ENCODE measurements at places on chromosomes 11 and 22.

DNA sequence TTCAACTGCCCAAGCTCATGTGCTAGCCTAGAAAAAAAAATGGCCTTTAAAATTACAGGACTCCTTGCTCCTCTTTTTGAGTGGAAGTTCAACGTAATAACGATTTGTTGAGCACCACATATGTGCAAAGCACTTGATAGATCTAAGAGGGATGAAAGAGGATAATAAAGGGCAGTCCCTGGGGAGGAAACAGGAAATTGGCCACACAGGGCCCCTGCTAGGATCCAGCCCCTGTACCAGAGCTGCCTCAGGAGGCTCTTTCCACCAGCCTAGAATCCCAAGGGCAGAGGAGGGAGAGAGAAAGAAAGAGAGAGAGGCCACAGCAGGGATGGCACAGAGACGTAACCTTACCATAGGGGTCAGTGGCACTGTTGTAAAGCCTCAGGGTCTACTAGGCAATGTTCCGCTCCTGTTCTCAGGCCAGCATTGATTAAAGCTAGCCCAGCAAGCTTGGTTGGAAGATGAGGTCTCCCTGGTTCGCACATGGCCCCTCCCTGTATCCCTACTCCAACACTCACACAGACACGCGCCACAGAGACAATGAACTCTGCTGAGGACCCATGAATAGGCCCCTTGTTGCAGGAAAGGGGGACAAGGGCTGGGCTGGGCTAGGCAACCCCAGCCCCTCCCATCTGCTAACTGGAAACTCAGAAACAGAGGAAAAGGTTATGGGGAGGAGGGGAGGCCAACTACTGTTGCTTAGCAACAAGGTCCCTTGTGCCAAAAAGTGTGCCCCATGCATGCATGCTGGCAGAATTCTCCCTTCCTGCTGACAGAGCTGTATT, at the start of gene TMPRSS5:
TSS of gene TMPRSS5 (minus strand) at position 438 of the 785 bp plus-strand sequence. CDS start at position 354, 84 bp downstream.
- DNase-seq: no peak

DNA sequence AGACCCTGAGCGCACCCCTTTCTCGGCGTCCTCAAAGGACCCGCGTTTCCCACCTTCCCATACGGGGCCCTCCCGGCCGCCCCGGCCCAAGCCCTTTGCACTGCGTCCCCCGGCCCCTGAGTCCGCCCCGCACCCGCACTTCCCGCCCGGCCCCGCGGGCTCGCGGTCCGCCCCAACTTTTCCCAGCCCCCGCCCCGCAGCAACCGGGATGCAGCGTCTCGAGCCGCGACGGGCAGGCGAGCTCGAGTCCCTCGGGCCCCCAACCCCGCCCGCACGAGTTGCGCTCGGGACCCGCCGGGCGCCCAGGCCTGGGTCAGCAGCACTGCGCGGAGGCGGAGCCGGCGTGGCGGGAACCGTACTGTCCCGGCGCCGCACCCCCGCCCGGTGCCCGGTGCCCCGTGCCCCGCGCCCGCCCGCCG, 371 bp downstream of the SMCO4 start:
- no peak for DNase-seq

DNA sequence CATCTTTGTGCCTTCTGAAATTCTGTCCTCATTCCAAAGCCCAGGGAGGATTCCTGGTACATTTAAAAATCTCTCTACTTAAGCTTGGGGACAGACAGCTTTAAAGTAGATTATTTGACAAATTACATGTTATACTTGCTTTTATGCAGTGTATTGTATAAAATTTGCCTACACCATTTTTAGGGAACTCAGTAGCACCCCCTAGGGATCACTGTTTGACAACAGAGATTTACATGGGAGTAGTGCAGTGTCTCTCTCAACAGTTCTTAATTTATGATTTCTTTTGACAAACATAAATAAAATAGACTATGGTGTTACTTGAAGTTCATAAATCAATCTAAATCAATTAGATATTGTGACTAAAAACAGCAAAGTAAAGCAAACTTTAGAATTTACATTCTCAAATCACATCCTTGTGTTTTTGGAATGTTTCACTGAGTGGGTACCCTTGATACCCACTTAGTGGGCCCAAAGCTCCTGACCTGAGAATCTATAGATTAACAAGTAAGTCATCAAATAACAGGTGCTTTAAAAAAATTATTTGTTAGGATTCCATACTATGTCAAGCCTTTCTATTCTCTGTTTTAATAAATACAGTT, 428.8 kb downstream of the DYNC2H1 start:
- DNase-seq: peak; percentile 71

DNA sequence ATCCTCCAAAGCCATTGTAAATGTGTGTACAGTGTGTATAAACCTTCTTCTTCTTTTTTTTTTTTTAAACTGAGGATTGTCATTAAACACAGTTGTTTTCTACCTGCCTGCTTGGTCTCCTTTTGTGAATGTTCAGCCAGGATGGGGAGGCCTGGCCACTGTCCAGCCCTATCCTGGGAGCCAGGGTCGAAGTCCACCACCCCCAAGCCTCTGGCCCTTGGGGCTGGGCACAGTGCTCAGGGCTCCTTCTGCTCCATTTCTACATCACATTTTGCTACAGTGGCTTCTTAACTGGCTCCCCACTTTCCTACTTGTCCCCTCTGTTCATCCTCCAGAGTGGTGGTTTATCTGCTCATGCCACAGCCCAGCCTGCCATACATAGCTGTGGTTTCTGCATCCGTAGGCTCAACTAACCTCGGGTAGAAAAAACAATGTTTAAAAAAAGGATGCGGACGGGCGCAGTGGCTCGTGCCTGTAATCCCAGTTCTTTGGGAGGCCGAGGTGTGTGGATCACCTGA, 2.5 kb upstream of the SMARCB1 start:
- DNase-seq: peak; percentile 49

DNA sequence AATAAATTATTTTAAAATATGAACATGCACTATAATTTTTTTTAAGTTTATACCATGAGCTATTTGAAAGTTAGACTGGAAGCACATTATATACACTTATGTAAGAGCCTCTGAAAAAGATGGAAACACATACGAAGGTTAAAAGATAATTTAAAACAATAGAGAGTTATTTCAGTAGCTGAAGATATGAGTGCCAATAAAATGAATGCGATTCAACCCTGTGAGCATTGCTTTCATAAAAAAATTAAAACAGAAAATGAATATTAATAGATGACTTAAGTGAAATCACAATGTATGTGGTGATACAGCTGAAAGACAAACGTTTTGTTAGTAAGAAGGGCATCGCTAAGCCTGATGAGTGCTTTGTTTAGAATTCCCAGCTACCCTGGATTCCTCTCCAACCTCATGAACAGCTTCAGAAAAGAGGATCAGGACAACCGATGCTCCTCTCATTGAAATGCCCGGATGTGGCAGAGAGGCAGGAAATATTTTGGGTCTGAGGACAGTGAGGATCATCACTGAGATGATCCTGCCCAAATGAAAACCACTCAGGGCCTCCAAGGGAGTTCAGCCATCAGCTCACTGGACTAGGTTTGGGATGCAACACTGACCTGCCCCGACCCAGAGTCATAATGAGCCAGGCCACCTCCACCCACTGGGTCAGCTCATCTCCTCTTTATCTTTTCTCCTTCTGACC, 60.2 kb upstream of the TOP3B start:
- no peak for DNase-seq

GRCh38 chr11:130278151-130278550, 36.6 kb downstream of the ZBTB44 start:
- DNase-seq: no peak

- DNase-seq: no peak
Measured at GRCh38 chr11:115912484-115912945, 408.3 kb upstream of the CADM1 start.

DNA sequence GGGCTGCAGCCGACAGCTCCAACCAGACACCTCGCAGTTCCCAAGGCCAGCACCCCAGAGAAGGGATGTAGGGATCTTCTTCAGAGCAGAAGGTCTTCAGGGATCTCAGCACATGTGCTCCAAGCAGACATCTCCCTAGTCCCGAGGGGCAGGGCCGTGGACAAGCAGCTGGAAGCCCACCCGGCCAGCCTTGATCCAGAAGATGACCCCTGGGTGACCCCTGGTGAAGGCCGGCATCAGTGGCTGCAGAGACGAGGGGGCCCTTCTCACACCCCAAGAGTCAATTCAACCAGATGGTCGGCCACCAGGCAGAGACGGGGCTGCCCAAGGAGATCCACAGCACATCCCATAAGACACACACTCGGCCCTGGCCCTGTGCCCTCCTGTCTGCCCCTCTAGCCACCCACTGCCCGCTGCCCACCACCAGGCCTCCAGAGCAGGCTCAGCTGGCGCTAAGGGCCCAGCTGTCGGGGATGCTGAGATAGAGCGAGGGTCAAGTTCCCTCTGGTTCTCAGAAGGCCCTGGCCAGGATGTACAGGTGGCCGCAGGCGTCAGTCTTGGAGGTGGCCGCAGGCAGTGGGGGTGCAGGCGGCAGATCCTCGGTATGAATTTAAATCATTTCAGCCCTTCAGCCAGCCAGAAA, 168.3 kb downstream of the BRD1 start:
- DNase-seq: no peak

- no peak for DNase-seq
Measured at GRCh38 chr11:65954771-65955170, 6.8 kb upstream of the SART1 start.

DNA sequence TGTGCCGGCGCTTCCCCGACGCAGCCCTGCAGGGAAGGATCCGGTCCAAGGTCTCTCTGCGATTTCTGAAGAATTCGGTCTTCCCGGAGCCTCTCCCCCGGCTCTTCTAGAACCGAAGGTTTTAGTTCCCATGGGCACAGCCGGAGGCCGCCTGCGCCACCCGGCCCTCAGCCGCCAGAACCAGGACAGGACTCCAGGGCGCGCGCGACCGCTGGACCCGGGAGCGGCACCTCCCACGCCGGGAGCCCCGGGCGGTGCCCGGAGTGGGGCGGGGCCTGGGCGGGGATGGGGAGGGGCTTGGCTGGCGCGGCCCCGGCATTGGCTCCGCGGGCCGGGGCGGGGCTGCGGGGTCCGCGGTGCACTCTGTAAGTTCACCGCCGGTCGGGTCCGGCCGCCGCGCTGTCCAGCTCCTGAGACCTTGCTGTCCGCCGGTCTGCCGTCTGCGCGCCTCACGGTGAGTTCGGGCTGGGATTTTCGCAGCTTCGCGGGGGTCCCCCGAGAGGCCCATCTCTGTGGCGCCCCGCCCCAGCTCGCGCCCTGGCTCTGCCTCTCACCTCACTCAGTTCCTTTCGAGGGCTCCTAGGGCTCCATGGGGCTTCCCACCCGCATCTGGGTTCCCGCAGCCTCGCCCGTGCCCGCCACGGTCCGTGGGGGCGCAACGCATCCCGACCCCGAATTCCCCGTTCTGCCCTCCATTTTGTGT, at the start of gene CDC42EP2:
TSS of gene CDC42EP2 (plus strand) at position 366 of the 703 bp plus-strand sequence. CDS start 6,033 bp downstream, outside the sequence.
- peak; percentile 89 for DNase-seq

DNA sequence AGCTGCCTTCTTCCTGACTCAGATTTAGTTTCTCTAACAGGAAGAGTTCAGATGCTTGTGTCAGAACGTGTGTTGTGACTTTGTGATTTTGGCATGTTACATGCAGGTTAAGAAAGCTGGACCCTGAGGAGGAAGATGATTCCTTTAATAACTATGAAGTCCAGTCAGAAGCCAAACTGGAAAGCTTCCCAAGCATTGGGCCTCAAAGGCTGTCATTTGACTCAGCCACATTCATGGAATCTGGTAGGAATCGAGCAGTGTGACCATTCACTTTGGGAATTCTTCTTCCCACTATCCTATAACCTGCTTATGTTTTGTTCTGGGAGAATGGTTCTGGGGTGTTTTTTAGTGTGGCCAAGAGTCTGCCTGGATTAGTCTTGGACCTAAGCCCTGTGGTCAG, 48.0 kb downstream of the CABIN1 start:
- peak; percentile 89 for DNase-seq

- DNase-seq: no peak
Measured at GRCh38 chr22:20219667-20220628, 48.2 kb downstream of the RTN4R start.

- no peak for DNase-seq
Measured at GRCh38 chr11:109984634-109985289, 108.4 kb upstream of the ZC3H12C start.

DNA sequence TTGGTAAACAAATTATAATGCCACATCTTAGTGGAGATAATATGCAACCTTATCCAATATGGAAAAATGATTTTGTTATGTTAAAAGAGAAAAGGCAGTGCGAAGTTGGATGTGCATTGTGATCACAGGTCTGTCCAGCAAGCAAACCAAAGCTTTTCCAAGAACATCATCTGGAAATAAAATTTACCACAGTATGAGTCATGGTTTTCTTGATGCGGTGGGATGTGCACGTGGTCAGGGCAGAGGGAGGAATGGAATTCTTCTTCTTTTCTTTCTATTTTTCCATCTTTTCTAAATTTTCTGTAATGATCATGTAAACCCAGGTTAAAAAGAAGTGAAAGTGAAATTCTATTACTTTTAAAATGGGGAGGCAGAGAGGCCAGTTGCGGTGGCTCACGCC, 169.8 kb downstream of the C11orf91 start:
- peak; percentile 64 for DNase-seq

- DNase-seq: no peak
Measured at GRCh38 chr11:121887976-121888557, 227.9 kb downstream of the BLID start.

- no peak for DNase-seq
Measured at GRCh38 chr11:36024716-36025115, 80.9 kb downstream of the LDLRAD3 start.

DNA sequence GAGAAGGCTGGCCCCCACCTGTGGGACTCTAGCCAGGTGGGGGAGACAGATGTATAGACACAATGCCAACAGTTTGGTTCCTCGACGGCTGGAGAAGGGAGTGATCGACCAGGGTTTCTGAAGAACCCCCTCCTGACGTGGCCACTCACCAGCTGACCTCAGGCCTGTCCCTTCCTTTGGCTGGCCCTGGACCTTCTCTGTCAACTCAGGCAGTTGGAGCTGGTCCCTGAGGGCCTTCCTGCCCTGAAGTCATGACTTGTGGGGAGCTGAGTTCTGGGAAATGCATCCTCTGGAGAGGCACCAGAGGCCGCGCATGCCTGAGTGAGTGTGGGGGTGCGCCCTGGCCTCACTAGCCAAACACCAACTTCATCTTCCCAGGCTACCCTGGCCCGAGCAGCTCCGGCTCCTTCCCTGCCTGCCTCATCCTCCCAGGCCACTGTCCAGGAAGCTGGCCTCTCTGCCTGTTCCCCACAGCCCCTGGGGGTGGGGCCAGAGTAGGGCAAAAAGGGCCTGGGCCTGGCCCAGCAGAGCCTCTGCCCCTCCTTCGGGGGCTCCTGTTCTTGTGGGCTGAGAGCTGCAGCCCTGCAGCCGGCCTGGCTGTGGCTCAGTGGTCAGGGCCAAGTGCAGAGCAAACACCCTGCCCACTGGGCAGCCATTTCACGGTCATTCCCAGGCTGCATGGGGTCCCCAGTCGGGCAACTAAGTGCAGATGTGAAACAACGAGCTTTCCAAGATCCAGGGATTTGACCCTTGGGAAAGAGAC, 23.6 kb downstream of the TXN2 start:
- no peak for DNase-seq

Data from iris pigment epithelial cell (primary cell).